EL (cell line): ENCODE measurements at places on chromosomes 12 and 14.

DNA sequence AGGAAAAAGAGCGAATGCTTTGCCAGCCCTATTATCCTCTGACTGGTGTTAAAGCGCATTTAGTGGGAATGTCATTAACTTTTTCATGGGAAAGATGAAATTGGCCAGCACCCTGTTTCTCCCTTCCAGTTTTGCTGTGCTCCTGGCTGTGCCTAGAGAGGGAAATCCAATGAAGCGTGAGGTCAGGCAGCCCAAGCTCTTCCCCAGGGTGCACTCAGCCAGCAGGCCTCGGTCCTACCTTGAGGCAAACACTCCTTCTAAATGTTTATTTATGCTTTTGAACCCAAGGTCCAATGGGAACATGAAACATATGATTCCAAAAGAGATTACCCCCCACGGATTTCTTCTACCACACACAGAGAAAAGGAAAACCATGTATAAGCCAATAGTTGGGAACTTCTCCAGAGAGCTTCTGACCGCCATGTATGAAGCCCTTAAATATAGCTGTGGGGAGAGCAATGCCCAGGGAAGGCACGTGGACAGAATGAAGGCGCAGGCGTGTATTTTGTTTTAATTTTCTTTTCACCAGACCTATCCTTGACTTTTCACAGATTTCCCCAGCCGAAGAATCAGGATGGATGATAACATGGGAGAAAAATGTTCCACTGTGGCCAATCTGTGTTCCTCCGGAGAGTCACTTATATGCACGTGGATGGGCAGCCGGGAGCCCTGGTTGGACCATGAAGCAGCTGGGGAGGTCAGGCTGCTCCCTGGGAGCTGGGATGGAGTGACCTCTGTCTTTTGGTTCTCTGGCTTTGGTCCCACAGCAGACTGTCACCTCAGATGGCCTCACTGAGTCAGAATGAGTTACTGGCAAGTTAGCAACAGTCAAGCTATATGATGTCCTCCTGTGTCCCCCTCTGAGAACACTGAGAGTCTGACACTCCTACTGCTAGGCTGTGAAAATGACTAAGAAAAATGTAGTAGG lies 37.3 kb downstream of the GPR135 start:
- DNase-seq: peak; percentile 56

GRCh38 chr14:71410578-71411284 lies 503.5 kb downstream of the PCNX1 start:
- DNase-seq: no peak

GRCh38 chr14:71314717-71315116 lies 407.5 kb downstream of the PCNX1 start:
- DNase-seq: no peak

DNA sequence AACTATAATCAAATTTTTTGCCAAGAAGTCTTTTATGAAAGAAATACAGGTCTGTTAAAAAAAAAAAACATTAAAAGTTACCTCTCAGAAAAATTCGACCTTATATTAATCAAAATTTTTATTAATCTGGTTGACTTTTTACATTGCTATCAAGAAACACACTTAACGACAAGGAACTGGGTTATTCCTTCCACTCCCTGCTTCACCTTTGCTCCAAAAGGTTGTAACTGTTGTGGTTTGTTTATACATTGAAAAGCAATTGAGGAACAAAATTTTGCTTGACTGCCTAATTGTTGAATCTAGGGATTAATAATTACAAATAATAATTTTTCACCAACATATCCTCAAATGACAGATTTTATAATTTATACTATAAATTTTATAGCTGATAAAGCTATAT lies 28.4 kb downstream of the TSPAN8 start:
- DNase-seq: no peak

- peak; percentile 94 for DNase-seq
Observed at GRCh38 chr12:65603438-65604351, 220.6 kb upstream of the HMGA2 start.

DNA sequence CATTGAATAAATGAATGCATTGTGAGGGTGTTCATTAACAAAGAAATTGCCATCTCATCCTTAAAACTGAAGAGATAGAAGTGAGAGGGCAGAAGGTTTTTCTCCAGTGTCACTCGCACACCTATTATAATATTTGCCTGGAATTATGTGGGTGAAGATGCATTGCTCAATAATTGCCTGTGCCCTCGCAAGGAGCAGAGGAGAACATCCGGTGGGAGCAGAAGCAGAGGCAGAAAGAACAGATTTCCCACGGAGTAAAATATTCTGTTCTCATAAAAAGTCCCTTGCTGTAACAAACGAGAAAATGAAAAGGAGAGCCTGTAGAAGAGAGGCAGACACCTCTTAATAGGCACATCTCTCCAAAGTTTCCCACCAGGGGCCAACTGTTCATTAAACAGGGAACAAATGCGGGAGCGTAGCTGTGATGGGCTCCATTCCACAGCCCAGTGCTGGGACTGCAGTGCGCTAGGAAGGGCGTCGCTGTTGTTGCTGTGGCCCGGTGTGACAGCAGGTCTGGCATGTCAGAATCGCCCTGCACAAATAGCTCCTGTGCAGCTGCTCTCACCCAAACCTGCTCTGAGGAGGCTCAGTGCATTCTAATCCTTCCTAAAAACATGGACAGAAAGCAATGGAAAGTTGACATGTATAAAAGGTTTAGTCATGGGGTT lies 359.8 kb downstream of the APAF1 start:
- DNase-seq: no peak

DNA sequence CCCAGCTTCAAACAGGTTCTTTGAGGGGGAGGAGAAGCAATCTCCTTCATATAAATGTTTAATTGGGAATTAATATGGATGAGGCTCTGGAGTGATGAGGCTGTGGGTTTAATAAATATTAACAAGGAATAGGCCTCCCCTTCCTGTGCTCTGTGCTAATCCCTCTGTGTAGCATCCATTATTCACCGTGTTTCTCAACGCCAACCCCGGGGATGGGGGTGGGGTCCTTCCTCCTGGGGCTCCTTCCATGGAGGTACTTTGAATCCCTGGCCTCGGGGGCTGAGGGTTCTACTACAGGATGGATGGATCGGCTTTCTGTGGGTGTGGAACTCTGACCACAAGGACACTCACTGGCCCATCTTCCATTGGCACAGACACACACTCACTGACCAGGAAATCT lies 34.9 kb upstream of the TMEM179 start:
- no peak for DNase-seq

DNA sequence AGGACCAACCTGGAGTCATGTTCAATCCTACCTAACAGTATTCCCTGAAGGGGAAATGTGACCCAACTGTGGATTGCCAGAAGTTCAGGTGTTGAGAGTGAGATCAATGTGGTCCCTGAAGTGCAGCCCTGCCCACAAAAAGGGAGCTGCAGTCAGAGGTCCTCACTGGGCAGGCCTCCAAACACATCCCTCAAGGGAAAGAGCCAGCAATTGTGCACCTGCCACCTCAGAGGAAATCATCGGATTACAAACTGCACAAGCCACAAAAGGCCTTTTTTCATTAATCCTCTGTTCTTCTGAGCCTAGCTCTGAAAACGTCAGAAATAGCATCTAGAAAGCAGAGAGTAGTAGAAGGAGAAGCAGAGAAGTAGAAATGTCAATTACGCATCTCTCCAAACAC lies 10.8 kb upstream of the MDM1 start:
- no peak for DNase-seq

GRCh38 chr12:120468821-120469449 lies 613 bp downstream of the SRSF9 start:
- DNase-seq: no peak

- DNase-seq: no peak
Observed at GRCh38 chr14:36028218-36028617, 148.3 kb downstream of the PTCSC3 start.
